H4 (cell line): ENCODE measurements at places on chromosomes 1 and 21. TPM values are rescaled to one million over a fixed set of nuclear protein-coding genes. Genes with fewer than 3 reads are reported as not detected.

GRCh38 chr1:160682983-160683865 lies 28.4 kb downstream of the CD48 start:
- DNase-seq: peak; percentile 48

The NPR1 gene
- total RNA-seq: not detected in 2 replicates

GRCh38 chr1:55262822-55263221 lies 47.7 kb upstream of the USP24 start:
- DNase-seq: peak; percentile 26

DNA sequence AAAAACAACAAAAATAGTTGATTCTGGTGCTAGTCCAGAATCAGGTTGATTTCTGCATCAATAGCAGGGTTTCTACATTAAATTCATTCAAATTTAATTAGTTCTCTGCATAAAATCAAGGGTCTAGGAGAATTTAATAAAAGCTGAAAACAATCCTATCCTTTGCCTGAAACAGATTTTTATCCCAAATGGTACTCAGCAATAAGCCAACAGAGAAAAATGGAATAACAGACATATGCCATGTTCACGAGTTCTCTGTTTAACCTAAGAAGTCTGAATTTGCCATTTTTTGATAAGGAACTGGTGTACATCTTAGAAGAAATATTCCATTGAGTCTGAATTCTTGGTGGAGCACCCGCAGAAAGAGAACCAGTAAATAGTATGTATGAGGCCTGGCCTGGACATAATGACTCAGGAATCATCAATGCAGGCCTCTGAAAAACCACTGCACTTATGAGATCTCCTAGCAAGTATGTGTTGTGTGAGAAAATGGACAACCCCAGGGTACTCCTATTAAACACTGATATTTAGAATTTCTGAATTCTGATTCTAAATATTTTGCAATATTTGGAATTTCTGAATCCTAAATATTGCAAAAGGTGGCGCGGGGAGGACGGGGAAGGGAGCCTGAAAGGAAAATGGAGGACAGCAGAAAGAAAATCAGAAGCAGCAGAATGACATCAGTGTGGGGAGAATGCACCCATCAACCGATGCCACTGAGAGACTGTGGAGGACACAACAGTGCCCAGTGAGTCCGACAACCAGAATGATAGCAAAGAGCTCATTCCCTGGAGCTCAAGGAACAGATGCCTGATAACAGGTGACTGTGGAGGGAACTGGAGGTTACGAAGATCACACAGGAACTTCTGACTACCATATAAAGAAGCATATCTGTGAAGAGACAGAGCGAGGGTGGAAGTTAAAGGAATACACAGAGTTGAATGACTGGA lies 97.6 kb downstream of the APP start:
- no peak for DNase-seq

The ELOA gene
- total RNA-seq: 38.3 and 48.1 TPM in 2 replicates

GRCh38 chr1:157227700-157228099 lies 89.5 kb upstream of the ETV3 start:
- DNase-seq: no peak

DNA sequence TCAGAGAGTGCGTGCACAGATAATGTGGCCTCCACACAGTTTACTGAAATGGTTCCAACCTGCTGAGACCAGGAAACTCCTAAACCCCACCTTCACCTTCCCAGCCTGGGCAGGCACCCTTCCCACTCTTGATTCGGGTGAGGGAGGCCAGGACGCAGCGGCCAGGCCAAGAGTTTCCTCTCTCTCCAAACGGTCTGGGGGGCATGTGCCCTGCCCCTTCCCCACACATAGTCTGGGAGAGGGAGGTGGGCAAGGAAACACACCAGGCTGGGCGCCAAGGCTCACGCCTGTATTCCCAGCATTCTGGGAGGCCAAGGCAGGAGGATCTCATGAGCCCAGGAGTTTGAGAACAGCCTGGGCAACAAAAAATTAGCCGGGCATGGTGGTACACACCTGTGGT lies 9.6 kb downstream of the TNFRSF8 start:
- no peak for DNase-seq

- no peak for DNase-seq
Observed at GRCh38 chr1:164865385-164865784, 306.4 kb downstream of the PBX1 start.

- peak; percentile 1 for DNase-seq
Observed at GRCh38 chr1:5532811-5533210, 459.4 kb downstream of the NPHP4 start.

The ADIPOR1 gene
- total RNA-seq: 115 and 122 TPM in 2 replicates

- DNase-seq: no peak
Observed at GRCh38 chr1:203351037-203351625, at the start of gene FMOD. Gene FMOD (minus strand): TSS chr1:203351122. CDS start chr1:203348270, 2,852 bp downstream.

The SUSD4 gene
- 0.14 and 0.99 TPM in 2 replicates for total RNA-seq

GRCh38 chr1:22612671-22613571 lies 23.5 kb upstream of the C1QA start:
- DNase-seq: no peak

GRCh38 chr1:87993051-87993450 lies 664.4 kb downstream of the LMO4 start:
- DNase-seq: no peak

The RGS7 gene
- 0.23 TPM in 1 of 2 replicates, not detected in the other for total RNA-seq

GRCh38 chr1:245704341-245704740 lies 549.6 kb downstream of the KIF26B start:
- no peak for DNase-seq

DNA sequence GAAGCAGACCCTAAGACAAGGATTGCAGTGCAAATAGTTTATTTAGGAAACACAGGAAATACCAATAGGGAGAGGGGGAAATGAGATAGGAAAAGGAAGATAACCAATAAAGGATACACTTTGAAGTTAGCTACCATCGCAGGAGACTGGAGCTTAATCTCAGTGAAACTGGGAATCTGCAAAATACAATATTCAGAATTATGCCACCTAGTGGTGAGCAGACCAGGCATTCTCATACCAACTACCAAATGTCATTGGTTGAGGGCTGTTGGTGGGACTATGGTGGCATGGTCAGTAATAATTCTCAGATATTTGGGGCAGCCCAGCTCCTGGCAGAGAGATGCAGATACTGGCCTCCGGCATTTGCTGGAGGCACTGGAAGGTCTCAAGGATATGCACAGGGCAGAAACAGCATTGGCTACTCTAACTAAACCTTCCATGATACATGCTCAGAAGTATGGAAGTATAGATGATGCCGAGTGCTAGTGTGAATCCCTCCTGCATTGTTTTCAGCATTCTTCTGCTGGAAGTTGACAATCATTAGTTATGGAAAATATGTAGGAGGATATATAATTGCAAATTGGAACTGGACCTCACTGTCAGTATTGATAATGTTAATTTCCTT lies 11.8 kb upstream of the ZFP69B start:
- peak; percentile 40 for DNase-seq

The LEMD1 gene
- 1.5 TPM in 2 replicates for total RNA-seq

GRCh38 chr1:228555074-228555994 lies 68.2 kb downstream of the RNF187 start:
- DNase-seq: no peak

The CD2 gene
- total RNA-seq: not detected in 2 replicates

DNA sequence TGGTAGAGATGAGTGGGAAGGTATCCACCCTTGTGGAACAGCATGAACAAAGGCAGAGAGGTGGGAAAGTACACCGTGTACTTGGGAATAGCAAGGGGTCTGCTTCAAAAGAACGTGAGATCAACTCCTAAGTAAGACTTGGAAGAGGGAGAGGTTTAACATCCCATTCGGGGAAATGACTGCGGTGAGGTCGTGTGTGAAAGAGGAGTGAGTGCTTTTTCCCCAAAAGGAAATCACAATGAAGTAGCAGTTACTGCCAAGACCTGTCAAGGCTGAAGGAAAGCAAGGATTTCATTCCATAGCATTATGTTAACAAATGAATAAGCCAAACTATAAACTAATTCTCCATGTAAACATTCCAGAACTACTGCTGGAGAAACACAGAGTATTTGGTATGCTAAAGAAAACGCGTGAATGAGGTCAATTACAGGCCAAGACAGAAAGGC lies 20.0 kb upstream of the SYDE2 start:
- no peak for DNase-seq

DNA sequence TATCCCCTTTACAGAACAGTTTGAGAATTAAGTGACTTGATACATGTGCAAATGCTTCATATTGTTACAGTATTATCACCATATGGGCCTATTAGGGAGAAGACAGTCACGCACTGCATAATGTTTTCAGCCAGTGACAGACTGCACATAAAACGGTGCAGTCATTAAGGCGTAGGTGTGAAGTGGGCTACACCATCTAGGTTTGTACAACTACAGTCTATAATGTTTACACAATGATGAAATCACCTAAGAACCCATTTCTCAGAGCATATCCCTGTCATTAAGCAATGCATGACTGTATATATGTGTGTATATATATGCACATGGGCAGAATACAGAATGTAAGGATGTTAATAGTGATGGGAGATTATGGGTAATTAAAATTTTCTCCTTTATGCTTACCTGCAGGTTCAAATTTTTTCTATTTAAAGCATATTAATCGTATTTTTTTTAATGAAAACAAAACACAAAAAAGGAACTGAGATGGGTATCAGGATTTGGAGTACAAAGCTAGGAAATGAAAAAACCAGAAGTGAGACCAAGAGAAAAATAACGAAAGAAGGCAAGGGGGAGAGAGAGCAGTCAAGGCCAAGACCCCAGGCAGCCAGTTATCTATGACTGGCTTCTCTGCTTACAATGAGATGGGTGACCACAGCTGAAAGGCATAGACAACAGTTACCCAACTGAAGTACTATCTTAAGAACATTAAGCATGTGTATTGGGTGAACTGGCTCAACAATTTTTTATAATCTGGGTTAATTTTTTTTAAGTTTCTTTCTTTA lies 122.9 kb upstream of the DAB1 start:
- no peak for DNase-seq

DNA sequence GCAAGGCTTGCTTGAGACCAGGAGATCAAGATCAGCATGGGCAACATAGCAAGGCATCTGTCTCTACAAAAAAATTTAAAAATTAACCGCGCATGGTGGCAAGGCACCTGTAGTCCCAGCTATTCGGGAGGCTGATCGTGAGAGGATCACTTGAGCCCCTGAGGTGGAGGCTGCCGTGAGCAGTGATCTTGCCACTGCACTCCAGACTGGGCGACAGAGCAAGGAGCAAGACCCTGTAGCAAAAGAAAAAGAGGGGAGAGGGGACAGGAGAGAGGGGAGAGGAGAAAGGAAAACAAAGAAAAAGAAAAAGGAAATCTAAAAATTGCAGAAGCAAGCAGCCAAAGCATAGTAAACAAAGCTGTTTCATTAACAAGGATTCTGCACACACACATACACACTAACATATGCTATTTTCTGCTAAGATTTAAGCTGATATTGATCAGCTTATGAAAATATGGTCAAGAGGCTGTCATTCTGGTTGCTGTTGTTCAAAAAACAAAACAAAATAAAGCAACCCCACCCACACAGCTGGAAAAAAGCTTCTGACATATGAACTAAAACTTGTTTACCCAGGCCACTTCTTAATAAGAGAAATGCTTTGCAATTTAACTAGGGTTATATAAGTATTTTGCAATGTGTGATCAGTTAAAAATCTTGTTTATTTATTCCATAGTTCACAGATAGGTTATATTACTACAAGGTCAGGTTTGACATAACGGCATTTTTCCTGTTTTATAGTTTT lies 1.8 kb downstream of the ARNT start:
- DNase-seq: no peak
